ENCODE measurements at places on chromosomes 5 and 9.
A peak's percentile ranks its signal among the peaks of the same experiment; 100 is the strongest.

DNA sequence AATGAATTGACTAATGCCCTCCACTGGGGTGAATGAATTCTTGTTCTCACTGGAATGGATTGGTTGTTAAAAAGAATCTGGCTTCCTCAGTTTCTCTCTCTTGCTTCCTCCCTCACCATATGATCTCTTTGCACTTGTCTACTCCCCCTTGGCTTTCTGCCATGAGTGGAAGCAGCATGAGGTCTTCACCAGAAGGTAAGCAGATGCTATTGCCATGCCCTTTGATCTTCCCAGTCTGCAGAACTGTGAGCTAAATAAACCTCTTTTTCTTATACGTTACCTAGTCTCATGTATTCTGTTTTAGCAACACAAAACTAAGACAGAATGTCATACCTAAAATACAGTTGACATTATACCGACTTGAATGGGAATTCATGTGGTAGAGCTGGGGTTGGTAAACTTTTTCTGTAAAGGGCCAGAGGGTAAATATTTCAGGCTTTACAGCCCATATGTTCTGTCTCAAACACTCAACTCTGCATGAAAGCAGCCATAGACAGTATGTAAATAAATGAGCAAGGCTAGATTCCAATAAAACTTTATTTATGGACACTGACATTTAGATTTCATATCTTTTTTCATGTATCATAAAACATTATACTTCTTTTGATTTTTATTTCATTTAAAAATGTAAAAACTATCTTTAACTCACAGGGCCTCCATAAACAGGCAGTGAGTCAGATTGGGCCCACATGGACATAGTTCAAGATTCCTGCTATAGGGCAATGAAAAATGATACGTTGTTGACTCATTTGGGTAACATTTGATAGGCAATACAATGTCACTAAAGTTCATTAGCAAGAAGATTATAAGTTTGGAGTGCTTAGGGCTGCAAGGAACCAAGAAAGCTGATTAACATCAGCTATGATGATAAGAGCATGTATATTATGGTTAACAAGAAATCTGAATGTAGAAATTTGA lies 79.4 kb upstream of the TLE4 start:
- DNase-seq: no peak

DNA sequence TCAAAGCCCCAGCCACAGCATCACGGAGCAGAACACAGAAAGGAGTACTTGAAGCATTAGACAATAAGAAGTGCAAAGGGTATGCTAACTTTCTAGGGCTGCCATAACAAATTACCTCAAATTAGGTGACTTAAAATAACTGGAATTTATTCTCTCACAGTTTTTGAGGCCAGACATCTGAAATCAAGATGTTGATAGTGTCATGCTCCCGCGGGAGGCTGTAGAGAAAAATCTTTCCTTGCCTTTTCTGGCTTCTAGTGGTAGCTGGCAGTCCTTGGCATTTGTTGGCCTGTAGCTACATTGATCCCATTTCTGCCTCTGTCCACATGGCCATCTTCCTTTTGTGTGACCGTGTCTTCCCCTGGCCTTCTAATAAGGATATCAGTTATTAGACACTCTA lies 51.9 kb upstream of the SPDL1 start:
- DNase-seq: peak; percentile 7

- DNase-seq: no peak
Measured at GRCh38 chr5:44875661-44876605, 67.2 kb downstream of the MRPS30 start.

- DNase-seq: peak; percentile 1
Measured at GRCh38 chr5:120096413-120096812, 367.7 kb upstream of the PRR16 start.

DNA sequence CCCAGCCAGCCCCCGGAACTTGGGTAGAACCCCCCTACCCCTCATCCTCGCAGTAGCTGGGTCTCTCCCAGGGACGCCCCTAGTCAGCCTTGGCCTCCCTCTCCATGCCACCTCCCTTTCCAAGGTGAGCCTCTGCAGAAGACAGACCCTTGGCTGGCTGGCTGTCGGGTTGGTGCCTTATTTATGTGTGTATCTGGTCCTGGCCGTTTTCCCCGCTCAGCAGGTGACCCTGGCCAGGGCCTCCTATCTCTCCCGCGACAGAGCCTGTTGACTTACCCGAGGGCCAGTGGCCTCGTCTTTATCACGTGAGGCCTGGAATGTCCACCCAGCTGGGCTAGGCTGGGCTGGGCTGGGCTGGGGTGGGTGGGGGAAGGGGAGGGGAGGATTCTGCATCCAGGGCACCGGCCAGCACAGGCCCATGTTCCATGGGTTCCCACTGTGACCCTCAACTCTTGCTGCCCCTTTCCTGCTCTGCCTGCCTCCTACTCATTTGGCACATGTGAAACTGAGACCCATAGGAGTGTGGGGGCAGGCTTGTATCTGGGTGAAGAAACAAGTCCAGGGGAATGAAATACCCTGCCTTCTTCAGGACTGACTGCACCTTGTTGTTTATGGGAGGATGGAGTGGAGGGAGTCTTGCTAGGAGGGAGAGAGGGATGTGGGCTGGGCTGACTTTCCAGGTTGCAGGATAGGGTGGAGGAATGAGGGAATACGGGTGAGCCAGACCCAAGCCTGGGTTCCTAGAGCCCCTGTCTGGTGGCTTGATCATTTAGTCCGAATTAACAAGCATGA lies 3.1 kb downstream of the CXXC5 start:
- no peak for DNase-seq

DNA sequence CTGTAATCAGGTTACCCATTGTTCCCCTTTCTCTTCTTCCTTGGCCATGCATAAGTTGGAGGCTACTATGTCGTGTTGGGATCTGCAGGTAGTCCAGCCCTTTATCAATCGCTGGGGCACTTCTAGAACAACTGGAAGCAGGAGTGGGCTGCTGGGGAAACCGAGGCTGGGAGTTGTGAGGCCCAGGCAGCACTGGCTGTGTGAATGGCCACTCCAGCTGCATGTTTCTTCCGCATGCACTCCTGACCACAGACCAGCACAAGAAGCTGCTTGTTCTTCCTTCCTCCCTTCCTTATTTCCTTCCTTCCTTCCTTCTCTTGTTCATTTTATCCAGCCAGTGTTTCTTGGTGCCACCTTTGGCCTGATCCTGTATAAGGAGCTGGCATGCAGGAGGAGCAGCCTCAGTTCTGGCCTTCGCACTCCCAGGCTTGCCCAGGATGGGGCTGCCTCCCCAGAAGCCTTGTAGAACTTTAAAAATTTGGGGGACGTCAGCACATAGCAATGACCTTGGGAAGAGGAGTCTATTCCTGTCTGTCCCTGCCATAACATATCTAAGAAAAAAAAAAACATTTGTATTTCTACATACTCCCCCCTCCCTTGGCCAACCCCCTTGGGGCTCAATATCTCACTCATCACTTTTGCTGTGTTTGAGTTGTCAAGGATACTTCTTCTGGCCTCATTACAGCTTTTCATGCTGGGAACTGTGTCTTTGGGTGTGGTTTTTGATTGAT lies 20.8 kb upstream of the CXCL14 start:
- no peak for DNase-seq

GRCh38 chr5:98917433-98917832 lies 11.4 kb downstream of the CHD1 start:
- no peak for DNase-seq

GRCh38 chr5:132483101-132483500 lies 7.5 kb downstream of the IRF1 start:
- no peak for DNase-seq

DNA sequence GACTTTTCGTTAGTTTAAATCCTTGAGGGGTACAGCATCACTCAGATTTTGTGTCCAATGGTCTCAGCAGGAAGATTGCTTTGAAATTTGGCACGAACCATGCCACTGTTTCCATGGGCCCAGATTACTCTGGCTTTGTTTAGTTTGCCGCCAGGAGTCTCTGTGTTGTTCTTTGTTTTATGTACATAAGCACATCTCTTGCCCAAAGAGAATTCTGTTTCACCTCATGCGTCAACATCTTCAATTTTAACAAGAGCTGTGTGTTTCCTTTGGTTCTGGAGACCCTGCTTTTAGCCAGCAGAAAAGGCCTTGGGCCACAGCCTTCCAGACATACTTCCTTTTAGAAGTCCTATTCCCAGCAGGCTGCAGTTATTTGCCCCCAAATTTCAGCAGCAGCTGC lies 62.4 kb downstream of the TNPO1 start:
- no peak for DNase-seq

GRCh38 chr9:8401961-8402705 lies 602.6 kb upstream of the DMAC1 start:
- DNase-seq: no peak

- no peak for DNase-seq
Measured at GRCh38 chr9:105281272-105281671, 36.8 kb downstream of the SLC44A1 start.

DNA sequence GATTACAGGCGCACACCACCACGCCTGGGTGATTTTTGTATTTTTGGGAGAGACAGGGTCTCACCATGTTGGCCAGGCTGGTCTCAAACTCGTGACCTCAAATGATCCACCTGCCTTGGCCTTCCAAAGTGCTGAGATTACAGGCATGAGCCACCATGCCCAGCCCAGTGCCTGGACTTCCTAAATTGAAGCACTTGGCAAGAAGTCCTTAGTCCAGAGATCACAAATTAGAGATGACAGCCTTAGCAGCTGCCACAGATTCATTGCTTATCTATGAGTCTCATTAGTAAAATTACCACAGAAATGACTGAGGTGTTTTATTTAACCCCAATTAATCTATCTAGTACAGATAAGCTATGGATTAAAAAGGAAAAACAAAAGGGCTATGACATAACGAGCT lies 19.2 kb downstream of the EFCAB9 start:
- DNase-seq: no peak

- no peak for DNase-seq
Measured at GRCh38 chr5:112183103-112183711, 235.9 kb downstream of the EPB41L4A start.

DNA sequence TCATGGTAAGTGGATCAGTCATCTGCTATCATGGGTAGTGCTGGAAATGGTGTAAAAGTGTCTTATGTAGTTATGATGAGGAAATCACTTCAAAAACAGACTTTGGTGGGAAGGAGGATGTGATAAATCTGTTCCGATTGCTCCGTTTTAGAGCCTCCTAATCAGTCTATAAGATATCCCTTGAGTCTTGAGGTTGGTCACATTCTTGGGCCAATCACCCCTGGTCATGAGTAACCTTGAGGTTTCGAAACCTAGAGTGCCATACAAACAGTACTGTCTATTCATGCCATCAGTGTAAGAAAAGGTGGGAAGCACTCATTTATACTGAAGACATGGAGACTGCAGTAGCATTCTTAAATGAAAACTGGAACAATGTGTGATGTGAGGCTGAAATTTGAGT lies 45.8 kb downstream of the LRRTM2 start:
- DNase-seq: no peak

- peak; percentile 99 for DNase-seq
Measured at GRCh38 chr5:65190328-65191053, 291.2 kb downstream of the ADAMTS6 start.

DNA sequence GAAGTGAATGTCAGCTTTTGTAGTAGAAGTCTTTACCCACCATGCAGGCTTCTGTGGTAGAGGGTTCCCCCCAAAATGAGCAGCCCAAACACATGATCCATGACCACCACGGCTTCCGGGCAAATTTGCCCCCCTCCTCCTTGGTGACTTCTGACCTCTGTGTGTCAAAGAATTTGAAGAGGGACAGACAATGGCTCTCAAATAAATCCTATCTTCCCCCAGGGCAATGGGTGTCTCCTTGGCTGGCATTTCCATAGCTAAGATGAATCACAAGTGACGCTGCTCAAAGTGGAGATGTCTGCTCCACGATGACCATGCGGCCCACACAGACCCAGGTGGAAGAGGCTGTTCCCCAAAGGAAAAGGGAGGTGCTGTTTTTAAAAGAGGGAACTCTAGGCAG lies 30.2 kb upstream of the BOD1 start:
- DNase-seq: no peak

DNA sequence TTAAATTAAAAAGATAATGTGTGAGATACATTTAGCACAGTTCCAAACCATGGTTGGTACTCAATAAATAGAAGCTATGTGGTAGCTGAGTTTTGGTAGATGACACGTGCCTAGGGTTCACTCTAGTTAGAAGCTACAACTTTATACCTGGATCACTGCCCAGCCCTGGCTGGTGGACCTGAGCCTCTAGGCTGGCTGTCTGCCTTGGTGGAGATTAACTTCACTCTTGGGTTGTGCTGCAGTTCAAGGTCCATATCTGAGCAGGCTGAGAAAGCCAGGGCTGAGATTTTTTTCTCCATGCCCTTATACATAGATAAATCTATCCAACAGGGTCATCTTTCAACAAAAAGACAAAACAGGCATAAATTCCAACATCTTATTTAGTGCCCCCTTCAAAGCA lies 44.6 kb upstream of the SPDL1 start:
- no peak for DNase-seq

- no peak for DNase-seq
Measured at GRCh38 chr5:82346399-82347165, 68.4 kb upstream of the RPS23 start.

DNA sequence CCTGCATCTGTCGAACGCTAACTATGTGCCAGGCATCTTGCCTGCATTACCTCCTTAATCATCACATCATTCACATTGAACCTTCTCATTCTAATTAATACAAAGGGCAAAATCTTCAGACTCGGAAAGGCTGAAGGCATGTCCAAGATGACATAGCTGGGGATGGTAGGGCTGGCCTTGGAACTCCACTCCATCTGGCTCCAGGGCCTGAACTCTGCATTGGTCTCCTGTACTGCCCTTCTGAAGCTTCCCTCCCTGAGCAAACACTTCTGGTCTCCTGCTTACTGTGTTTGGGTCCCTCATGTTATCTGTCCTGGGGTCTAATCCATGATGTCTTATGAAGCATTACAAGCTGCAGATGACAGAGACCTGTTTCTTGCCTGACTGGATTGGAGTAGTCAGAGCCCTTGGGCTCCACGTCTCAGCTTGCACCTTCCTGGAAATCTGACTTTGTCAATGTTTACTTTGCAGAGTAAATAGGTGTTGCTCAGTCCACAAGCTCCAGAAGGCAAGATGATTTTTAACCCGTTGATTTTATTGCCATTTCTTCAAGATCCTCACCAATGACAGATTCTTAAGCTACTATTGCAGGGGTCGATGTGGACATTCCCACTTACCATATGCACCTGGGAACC lies 106.1 kb downstream of the GALNT10 start:
- DNase-seq: no peak
